BJ (cell line): ENCODE measurements at places on chromosomes 7 and 10.

DNA sequence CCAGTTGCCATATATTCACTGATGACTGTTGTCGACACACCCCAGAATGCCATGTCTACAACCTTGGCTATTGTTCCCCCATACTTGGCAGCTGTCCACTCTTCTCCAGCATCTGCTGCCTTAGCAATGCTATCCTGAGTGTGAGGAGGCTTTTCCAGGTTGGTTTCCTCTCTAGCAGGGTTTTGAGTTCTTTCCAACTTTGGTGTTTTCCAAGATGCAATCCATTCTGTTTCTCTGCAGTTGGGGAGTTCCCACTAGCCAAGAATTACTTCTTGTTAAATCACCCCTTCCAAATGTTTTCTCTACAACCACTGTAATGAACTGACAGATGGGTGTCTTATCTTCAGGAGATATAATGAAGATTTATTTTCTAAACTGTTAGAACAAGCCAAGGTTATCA lies 617.4 kb downstream of the CCSER2 start:
- DNase-seq: no peak

DNA sequence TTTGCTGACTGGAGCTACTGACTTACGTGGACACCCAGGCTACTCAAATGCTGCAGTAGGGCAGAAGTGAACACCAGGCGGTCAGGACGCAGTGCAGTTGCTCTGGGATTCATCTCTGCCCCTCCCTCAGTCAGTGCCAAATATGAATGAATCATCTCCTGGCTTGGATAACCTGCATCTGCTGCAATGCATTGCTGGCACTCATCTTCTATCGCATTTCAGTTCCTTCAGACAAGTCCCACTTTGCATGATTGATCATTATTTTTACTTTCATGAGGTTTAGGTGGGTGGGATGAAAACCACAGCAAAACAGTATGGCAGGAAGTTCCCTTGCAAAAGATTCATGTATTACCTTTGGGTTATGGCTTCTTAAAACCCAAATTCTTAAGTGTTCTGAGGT lies 224.6 kb upstream of the NRP1 start:
- DNase-seq: peak; percentile 16

- DNase-seq: peak; percentile 82
Observed at GRCh38 chr10:24456322-24456721, 247.4 kb downstream of the KIAA1217 start.

GRCh38 chr7:77566421-77566820 lies 29.3 kb downstream of the PTPN12 start:
- no peak for DNase-seq

- DNase-seq: no peak
Observed at GRCh38 chr7:3028071-3028757, 15.5 kb downstream of the CARD11 start.

- DNase-seq: peak; percentile 91
Observed at GRCh38 chr7:55477781-55478374, 94.4 kb downstream of the VOPP1 start.

DNA sequence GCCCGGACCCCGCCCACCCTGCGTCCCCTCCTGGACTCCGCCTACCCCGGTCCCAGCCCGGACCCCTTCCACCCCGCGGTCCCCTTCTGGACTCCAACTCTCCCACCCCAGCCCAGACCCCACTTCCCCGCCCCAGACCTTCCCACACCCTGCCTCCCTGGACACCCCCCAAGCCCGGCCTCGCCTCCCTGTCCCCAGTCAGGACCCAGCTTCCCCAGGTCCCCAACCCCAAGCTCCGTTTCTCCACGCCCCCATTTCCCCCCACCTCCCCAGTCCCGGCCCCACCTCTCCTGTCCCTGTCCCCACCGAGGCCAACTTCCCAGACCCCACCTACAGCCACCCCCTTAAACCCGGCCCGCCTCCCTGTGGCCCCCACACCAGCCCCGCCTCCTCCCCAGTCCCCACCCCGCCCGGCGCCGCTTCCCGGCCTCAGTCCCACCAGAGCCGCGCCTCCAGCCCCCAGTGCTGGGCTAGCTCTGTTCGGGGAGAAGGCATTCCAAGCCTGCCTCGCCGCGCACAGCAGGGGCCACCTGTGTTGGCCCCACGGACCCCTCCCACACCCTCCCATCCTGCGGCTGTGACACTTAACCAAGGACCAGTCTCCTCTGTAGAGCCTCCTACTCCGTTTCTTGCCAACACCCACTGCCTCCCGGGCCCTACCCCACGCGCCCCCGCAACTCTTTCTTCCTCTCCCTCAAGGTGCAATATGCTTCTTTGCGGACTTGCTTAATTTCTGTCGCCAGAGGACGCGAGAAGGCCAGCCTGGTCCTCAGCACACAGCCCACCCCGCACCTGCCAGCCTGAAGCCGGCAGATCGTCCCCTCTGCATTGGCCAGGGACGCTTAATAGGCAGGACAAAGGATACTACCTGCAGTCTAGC lies 736 bp upstream of the ITIH5 start:
- DNase-seq: no peak
